Kidney (tissue), 22 donors: ENCODE measurements at places on chromosomes 3 and 15.

DNA sequence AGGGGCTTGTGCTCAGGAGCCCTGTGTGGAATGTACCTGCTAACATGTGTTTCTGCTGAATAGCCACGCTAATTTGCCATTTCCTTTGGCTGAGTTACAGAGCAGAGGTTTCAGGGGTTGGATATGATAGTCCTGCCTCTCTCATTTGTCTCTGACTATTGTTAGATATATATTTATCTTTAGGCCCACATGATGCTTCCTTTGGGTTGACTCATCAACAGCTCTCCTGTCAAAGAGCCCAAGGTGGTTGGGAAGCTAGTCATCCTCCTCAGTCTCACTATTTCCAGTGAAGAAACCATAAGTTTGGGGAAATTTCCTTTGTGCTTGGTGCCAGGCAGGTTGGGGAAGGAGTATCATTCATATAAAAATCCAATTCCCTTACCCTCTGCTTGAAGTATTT, 1194.6 kb downstream of the ZPLD1 start:
- no peak for DNase-seq

- DNase-seq: no peak
These were observed 20.4 kb downstream of the BTBD1 start for GRCh38 chr15:83046558-83047127.

GRCh38 chr3:36827133-36827532, 62.8 kb upstream of the DCLK3 start:
- no peak for DNase-seq

GRCh38 chr15:81882504-81882903, 163.3 kb downstream of the MEX3B start:
- no peak for DNase-seq

DNA sequence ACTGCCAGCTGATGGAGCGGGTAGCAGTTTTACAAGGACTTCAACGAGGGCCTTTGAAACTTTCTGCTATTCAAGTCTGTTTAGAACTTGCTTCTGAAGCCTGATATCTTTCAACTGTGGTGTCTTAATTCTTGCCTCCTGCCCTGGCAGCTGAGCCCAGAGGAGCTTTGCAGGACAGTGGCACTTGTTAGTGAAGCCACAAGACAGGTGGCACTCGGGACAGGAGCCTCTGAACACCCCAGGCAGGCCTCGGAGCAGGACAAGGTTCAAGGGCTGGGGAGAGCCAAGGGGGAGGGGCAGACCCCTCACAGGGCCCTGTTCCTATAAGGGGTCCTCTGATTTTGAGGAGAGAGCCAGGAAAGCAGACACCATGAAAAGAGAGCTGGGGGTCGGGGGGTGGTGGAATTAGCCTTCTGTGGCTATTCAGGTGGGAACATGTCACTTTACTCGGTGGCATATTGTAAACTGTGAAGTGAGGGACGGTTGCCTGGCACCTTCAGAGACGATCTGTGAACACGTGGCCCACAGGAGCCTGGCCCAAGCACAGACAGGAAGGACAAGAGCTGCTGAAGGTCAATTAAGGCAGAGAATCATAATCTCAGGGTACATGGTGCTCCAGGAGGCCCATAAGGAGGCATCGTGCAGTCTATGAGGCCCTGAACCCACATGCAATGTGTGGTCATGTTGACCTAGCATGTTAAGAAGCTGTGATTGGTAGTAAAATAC, 30.1 kb upstream of the KY start:
- no peak for DNase-seq

DNA sequence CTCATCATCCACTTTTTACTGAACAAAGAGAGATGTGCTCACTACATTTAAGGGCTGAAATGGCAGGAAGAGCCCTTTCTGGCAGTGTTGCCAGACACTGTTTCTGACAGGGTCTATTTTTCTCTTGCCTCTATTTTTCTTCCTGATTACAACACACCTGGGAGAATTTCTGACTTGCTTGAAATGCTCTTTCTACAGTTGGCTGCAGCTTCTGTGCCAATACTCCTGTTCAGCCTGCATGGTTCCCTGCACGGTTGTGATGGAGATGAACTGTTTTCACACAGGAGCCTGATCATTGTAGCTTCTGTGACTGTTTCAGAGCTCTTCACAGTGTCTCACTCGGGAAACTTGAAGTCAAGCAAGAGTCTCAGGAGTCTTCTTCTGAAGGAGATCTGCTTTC, 83.0 kb upstream of the DLG1 start:
- no peak for DNase-seq

GRCh38 chr15:89361451-89362202, 27.0 kb upstream of the POLG start:
- peak; percentile 84 for DNase-seq
